ENCODE measurements at places on chromosomes 5 and 9.

DNA sequence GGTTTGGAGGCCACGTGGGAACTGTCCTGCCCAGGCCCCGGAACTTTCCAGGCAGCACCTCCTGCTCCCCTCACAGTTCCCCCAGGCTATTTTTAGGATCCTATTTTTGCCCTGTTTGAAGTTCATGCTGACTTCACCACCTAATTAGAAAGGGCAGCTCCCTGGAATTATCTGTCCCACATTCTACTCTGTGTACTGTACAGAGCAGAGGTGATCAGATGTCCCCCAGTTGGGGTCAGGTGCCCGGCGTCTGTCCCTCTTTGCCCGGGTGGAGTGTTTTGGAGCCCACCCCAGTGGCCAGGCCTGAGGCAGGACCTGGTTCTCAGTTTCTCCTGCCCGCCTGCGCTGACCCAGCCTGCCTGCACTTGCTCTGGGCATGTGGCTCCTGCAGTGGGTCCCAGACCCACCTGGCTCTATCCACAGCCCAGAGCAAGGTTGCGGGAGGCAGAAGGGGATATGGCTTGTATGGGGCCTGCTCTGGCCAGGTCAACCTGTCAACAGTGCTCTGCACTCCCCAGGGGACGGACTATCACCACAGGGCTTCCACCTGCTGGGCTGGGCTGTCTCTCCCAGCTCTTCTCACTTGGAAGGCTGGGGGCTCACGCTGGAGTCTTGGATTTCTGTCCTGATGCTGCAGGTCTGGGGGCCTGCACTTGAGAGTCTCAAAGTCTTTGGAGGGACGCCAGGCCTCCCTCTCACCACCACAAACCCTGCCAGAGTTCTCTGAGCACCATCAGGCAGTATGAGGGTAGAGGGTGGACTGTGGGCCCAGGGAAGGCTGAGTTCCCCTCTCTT, 268.3 kb downstream of the GADD45G start:
- DNase-seq: no peak

DNA sequence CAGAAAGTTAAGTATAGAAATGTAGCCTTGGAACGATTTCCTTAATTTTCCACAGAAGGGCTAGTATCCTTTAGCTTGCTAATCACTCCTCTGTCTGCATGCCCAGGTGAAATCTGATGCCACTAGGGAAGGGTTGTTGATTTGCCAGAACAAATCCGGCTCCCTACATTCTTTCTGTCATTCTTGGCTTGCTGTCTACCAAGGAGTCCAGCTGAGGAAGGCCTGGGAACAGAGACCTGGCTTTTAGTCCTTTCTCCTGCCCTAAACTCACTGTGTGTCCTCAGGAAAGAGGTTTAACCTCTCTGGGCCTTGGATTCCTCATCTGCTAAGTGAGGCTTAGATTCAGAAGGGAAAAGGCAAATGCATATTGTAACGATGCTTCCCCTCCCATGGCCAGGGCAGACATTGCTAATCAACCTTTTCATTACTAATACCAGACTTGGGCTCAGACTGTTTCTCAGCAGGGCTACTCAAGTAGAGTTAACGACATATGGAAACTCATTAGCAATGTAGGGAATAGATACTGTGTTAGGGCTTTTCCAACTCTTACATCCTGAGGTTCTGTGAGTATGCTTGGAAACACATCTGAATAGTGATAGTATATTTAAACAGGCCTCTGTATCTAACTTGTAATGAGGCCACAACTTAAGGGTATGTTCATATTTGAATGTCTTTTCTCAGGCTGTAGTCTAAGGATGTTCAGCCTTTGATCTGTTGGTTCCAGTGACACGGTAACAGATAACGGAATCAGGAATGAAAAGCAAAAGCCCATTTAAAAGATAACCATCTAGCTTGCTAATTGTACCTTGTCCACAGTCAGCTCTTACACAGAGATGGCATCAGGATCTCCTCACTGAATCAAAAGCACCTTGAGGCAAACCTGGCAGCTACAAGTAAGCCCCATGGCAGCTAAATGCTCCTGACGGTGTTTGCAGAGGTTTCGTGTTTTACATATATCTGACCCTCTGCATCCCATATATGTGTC, 4.1 kb downstream of the GALNT10 start:
- no peak for DNase-seq

- DNase-seq: no peak
These were observed 180.6 kb downstream of the GABRG2 start for GRCh38 chr5:162248107-162248713.

DNA sequence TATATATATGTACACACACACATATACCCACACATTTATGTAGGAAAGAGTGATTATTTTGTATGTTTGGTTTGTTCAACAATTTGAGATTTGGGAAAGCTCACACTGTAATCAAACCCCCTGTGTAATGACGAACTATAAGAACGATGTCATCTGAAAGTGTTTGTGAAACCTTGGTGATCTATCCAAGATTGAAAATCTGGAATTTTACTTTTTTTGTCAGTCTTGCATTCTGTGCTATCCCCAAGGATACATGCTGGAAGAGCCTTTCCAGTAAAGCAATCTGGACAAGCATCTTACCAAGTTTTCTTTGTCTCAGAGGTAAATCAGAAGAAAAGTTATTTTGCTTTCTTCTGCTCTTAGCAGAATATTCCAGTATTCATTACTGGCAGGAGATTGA, 23.3 kb downstream of the SGCD start:
- DNase-seq: no peak

- no peak for DNase-seq
These were observed 1.0 kb downstream of the FPGS start for GRCh38 chr9:127803507-127804352.

DNA sequence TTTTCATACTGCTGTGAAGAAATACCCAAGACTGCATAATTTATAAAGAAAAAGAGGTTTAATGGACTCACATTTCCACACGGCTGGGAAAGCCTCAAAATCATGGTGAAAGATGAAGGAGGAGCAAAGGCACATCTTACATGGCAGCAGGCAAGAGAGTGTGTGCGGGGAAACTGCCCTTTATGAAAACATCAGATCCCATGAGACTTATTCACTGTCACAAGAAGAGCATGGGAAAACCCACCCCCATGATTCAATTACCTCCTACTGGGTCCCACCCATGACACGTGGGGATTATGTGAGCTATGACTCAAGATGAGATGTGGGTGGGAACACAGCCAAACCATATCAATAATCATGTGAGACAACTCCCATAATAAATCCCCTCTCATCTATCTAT, 8.7 kb downstream of the TTC39B start:
- DNase-seq: no peak

- DNase-seq: no peak
These were observed 78.5 kb downstream of the ZNF618 start for GRCh38 chr9:113954591-113954990.

DNA sequence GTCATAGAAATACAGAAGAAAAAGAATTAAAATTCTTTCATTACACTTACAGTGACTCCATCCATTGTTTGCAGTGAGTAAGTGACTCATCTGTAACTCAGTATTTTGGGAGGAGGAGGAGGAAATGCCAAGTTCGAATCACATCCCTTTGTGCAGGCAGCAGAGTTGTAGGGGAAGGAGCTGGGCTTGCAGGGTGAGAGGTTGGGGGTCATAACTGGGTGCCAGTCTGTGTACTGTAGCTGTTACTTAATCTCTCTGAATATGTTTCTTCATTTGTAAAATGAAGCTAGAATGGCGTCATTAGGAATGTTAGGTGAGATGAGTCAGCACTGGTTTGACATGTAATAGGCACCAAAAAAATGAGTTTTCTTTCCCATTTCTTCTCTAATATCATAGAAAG, 235.7 kb upstream of the ADAMTSL1 start:
- no peak for DNase-seq
